ENCODE measurements at places on chromosomes 3 and 15.

GRCh38 chr15:100919481-100920405 lies 586 bp downstream of the LRRK1 start:
- DNase-seq: no peak

DNA sequence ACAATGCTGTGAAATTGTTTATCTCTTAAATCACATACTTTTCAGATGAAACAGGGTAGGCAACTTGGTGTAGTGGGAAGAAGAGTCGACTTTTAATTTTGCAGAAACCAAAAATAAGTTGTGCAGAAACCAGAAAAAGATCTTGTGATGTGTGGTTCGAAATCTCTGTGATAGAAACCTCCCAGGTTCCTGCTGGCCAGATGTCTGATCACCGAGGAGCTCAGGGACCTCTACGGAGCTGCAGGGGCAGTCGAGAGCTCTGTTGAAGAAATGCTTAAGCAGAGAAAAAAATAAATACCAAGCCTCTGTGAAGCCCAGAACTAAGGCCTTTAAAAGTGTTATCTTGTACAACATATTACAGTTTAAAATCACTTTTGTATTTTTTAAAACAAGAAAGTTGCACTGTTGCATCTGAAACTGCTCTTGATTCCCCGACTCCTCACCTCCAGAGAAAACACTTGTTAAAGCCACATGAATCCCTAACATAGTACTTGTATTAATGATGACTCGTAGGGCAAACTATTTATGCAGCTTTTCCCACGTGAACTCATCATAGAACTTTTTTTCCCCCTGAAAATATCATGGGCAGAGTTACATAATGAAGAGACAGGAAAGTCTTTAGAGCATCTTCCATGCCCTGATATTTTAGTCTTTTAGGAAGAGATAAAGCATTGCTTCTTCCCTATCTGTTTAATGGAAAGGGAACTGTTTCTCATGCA lies 51.3 kb downstream of the CCK start:
- no peak for DNase-seq

GRCh38 chr3:107465064-107465631 lies 57.6 kb upstream of the BBX start:
- DNase-seq: no peak

DNA sequence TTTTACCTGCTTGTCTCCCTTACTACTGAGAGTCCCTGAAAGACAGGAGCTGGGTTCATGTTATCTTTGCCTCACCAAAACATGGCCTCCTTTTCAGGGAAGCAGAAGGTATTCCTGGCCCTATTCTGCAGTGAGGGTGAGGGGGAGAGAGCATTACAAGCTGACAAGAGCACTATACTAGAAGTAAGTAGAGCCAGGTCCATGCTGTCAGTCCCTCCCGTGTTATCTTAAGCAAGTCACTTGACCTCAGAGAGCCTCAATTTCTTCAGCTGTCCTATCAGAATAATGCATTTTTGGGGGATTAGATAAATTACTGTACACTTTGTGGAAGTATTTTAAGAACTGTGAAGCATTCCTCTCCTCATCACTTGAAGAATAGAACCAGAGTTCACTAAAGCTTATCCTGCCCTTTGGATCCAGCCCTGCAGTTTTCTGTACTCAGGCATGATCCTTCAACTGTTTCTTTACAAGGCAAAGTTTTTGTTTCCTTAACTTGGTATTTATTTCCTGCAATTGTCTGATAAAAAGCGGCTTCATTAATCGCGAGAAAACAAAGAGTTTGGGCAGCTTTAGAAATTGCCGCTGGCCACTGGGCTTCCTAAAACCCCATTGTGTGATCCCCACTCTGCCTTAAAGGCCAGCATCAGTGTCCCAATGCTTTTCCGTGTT lies 213.9 kb downstream of the CDIN1 start:
- no peak for DNase-seq

- DNase-seq: no peak
Measured at GRCh38 chr15:51846463-51847230, 17.2 kb downstream of the TMOD3 start.

GRCh38 chr3:140595295-140595694 lies 82.6 kb upstream of the TRIM42 start:
- no peak for DNase-seq

DNA sequence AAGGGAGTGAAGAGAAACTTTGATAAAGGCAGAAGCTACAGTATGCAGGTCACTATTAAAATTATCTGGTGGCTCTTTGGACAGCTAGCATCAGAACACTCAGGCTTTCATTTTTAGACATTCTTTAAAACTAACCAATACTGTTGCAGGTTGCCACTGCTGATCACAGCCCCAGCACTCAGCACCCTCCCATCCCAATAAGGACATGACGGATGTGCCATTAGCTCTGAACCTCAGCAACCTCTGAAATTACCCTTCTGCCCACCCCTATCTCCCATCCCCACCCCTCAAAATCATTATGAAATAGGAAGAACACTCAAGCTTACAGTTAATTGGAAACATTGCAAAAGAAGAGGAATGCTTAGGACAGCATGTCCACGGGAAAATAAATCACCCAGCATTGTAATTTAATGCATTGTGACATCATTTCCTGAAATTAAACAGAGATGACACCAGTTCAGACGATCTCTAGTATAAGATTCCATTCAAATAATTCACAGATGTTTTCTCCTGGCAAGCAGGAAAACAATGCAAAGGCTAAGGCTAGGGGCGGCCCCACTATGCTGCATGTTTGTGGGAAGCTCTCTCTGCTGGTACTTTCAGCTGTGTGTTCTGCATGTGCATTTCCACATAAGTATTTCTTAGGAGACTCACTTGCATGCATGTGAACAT lies 71.6 kb downstream of the MEIS2 start:
- DNase-seq: no peak

GRCh38 chr3:188154014-188154808 lies at the start of gene LPP:
Gene LPP, plus strand, starts transcription at chr3:188154157. Its CDS starts 251,964 bp downstream, at chr3:188406121.
- peak; percentile 71 for DNase-seq

- DNase-seq: no peak
Measured at GRCh38 chr3:41523897-41524296, 324.6 kb downstream of the CTNNB1 start.

GRCh38 chr3:107426223-107426622 lies 49.0 kb downstream of the CCDC54 start:
- DNase-seq: peak; percentile 38

DNA sequence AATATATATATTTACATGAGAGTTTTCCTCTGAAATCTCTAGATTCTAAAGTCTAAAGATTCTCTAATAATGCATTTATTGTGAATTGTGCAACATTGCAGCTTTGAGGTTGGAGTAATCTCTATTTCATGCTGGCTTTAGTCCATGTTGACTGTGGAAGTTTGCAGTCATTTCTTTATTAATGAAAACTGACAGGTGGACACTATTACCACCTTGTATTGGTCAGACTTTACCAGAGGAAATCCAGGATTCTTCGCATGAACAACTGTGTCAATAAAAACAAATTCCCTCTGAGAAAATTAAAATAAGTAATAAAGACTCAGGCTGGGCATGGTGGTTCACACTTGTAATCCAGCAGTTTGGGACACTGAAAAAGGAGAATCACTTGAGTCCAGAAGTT lies 274.1 kb downstream of the SHQ1 start:
- no peak for DNase-seq

DNA sequence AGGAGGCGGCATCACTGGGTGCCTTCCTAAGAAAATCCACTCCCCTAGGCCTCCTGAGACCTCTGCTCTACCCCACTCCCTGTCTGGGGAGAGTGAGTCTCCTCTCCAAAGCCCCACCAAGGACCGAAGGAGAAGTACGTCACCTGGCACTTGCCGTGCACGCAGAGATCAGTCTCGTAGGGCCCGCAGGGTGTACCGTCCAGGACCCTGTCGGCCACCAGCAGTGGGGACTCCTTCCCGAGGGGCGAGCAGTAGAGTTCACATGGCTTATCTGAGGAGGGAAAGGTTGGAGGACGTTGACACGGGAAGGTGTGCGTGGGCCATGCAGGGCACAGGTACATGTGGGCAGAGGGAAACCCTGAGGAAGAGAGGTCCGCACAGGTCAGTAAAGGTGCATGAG lies 232.9 kb downstream of the ADAMTS17 start:
- DNase-seq: no peak

GRCh38 chr15:49096090-49096750 lies 50.0 kb upstream of the SECISBP2L start:
- no peak for DNase-seq
